ENCODE measurements at places on chromosomes 6 and 20.

GRCh38 chr6:116543149-116543548, 2.3 kb downstream of the TRAPPC3L start:
- no peak for DNase-seq

- DNase-seq = no peak
Observed at GRCh38 chr6:72683797-72684196, 61.9 kb downstream of the KCNQ5 start.

DNA sequence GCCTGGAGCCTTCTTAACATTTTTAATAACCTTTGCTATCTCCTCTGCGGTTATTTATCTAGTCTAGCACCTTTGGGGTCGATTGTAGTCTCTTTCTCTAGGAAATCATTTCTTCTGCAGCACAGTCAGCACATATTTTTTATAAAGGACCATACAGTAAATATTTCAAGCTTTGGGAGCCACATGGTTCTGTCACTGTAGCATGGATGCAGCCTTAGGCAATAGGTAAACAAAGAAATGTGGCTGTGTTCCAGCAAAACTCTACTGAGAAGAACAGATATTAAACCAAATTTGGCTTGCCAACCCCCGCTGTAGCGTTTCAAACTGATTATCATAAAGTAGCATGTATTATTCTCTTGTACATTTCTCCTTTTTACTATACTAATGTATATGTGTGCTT, 95.7 kb downstream of the SLC23A2 start:
- DNase-seq = no peak

DNA sequence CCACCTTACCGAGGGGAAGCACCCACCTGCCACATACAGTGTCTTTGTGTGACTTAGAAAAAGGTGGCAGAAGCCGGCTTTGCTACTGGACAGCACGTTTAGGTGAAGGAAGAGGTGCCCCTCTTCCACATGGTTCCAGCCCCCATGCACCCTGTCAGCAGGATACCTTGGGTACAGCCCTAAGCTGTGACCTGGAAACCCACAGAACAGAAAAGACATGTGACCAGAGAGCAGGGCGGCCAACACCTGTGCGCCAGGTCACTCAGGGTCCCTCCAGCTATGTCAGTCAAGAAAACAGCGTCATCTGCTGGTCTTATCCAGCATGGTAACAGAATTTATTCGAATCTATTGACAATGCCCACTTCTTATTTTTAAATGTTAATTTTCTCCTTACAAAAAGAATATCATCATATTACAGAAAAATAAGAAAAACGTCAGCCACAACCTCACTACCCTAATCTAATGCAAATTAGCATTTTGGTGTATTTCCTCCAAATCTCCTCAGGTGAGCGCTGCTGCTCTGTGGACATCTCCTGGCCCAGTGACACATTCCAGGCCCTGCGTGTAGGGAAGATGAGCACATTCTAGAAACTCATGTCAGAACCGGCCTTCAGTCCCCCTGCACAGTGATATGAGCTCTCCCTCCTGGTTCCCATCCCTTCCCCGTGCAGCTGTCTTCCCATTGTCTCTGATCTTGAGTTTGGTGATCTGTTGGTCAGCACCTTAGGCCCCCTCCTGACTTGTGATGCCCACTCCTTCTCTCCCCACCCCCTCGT, 37.2 kb downstream of the GTF2H5 start:
- DNase-seq = no peak

DNA sequence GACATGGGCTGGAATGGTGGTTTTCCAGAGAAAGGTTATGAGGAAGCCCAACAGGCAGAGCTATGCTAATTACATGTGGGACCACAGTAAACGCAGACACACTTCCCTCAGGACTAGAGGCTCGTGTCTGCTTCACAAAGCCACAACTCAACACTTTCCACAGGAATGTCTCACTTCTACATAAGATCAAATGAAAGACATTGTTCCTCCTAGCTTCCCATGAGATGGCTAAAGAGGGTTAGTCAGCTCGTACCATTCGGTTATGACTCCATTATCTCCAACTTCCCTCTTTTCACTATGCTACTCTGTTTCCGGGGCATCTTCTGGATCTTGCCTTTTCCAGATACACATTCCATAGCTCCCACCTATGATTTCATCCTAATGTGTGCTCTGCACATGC, 29.1 kb upstream of the ZC3H12D start:
- DNase-seq = no peak

- DNase-seq = no peak
Observed at GRCh38 chr6:66796987-66797386, 1090.0 kb upstream of the EYS start.

DNA sequence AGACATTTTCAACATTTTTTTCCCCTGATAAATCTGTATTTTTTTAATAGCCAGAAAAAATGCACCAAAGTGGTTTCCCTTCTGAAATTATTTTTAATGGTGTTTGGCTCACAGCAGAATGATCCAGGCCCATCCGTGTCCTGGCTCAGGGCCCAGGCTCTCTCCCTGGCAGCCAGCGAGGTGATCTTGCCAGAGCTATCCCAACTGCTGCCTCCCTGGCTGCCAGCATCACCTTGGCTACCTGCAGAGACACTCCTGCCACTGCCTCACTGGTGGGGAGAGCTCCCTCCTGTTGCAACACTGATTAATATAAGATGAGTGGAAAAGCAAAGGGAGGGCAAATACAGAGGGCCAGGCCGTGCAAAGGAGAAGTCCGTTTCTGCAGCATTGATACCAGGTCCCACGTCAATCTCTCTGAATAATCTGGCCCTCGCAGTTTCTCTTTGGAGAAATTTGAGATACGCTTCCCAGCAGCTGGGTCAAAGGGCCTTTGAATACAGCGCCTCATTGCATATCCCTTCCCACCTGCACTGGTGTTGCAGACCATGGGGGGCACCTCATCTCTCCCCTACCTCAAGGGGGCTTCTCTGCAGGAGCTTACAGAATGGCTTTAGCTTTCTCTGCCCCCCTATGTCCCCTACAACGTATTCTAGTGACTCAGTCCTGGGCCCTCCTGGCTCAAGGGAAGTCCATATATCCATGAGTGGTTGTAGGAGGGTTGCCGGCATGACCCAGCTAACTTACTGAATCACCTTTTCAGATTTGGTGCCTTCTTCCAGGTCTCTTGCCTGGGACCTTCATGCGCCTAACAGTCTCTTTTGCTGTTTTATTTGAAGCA, 12.8 kb upstream of the DSTN start:
- no peak for DNase-seq

DNA sequence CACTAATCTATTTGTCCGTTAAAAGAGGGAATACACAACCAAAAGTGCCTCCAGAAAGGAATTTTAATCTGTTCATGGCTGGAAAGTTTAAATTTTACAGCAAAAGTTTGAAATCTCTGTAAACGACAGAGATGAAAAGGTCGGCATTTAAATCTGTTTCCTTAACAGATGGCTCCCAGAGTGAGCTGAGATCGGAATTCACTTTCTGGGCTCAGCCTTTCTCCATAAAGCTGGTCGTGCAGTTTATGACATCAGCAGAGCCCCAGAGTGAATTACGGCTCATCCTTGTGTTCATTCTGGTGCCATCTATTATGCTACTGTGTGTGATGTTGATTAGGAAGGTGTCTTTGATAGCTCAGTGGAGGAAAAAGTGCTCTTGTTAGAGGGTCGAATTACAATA, 117.6 kb upstream of the ZFP64 start:
- no peak for DNase-seq

DNA sequence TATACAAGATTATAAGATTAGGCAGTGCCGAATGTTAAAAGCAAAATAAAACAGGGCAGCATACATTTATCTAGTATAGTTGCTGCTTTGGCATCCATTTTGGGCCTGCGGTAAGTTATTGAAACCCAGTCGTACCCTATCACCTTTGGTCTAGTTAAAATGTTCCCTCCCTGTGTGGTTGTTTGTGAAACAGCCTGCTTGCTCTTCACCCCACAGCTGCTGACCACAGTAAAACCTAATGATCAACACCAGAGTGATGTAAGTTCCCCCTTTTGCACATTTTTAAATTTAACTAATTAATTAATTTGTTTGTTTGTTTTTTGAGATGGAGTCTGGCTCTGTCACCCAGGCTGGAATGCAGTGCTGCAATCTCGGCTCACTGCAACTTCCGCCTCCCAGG, 50.3 kb upstream of the TXNDC5 start:
- DNase-seq = no peak

GRCh38 chr6:63440057-63440456, 120.3 kb upstream of the LGSN start:
- DNase-seq = no peak

GRCh38 chr20:34165018-34165619, 53.1 kb upstream of the EIF2S2 start:
- DNase-seq = no peak

DNA sequence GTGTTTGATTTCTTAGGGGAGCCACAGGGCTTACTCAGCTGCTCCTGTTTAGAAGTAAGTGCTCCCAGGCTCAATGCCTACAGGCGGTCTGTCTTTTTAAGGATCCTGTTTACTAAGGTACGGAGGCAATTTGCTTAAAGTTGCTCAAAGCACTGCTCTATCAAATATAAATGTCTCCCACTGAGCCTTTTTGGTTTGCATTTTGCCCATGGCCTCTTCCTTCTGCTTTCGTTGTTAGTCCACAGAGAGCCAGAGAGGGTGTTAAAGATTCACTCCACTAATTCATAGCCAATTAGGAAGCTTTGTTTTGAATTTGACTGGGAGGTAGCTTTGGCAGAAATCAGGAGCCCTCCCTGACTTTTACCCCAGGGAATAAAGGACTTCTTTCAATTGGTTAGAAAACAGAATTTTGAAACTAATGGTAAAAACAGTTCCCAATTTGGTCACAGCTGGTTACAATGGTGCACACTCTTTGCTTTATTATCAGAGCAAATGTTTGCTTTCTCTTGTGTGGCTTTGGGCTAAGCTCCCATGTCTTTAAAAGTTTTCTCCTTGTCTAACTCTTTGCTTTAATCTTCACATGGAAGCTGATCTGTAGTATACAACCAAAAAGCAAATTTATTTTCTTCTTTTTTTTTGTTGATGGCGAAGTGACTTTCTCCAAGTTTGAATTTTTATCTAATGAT, 126.2 kb downstream of the IMPG1 start:
- DNase-seq = no peak

DNA sequence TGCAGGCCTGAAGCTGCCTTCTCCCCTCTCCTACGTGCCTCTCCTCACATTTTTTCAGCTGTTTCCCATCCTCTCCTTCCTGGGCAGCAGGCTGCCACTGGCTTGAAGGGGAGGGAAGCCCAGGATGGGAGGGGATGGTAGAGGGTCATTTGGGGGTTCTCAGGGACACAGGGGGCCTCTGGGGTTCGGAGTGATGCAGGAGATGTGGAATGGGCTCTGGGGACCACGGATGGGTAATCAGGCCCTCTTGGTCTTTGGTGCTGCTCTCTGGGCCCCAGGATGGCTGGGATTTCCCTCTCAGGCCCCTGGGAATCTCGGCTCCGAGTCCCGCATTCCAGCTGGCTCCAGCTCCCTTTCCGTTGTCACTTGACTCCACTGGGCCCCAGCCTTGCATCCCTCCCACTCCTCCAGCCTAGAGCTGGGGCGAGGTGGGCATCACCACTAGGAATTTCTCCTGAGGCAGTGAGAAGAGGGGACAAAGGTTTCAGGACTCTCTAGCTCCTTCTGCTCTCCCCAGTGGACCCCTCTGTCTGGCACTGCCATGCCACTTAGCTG, 2.0 kb upstream of the DDR1 start:
- no peak for DNase-seq

DNA sequence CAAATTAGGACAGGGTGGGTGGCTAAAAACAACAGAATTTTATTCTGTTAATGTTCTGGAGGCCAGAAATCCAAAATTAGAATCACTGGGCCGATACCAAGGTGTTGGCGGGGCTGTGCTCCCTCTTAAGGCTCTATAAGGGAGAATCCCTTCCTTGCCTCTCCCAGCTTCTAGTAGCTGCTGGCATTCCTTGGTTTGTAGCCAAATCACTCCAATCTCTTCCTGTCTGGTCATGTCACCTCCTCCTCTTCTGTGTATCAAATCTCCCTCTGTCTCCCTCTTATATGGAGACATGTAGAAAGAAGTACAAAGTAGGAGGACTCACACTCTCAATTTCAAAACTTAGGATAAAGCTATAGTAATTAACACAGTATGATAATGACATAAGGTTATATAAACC, 102.9 kb upstream of the SIRPA start:
- DNase-seq = no peak

DNA sequence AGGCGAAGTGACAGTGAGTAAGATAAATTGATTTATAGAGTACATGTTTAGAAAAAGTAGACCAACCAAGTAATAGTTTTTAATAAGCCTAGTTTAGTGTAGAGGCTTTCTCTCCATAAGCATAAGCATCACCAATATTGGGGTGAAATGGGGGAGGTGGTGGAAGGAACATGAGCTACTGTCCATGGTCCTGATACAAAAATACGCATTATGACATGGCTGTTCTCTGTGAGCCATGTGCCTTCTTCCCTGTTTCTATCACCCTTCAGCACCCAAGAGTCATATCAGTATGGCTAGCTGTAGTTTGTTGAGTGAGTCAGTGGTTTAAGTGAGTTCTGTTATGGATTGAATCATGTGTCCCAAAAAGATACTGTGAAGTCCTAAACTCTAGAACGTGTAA, 150.8 kb downstream of the EDN1 start:
- no peak for DNase-seq

DNA sequence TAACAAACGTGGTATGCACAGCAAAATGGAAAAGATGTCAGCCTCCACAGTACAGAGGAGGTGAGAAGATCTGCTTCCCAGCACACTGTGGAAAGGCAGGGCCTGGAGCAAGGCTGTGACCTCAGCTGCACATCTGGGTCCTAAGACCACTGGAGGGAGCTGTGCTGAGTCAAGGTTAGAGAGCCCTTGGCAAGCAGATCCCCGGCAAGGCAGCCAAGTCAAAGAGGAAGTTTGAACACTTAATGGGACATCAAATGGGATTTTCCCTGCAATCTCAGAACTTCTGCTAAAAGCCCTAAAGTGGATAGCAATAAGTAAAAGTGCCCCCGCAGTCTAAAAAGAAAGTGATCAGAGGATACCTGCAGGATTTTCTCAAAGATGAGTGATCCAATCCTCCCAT, 39.5 kb downstream of the UNC5CL start:
- no peak for DNase-seq

DNA sequence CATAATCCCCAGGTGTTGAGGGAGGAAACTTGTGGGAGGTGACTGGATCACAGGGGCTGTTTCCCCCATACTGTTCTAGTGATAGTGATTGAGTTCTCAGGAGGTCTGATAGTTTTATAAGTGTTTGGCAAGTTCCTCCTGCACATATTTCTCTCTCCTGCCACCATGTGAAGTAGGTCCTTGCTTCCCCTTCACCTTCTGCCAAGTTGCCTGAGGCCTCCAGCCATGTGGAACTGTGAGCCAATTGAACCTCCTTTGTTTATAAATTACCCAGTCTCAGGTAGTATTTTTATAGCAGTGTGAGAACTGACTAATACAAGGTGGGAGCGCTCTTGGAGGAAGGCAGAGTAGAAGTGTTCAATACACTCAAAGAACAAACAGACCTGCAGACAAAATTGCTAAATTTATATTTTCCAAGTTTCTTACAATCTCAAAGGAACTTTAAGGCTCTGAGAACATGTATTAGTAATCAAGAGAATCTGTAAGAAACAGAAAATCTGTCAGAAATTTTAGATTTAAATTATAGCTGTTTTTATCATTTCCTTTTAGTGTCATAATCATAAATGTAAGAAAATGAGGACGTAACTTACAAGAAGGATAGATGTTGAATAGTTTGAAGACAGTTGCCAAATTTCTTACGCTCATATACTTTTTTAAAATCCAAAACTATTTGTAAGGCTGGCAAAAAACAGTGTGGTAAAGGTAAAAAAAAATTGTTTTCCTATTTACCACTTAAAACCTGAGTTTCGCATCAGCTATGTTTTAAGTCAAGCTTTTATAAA, 77.7 kb downstream of the ASCC3 start:
- no peak for DNase-seq

GRCh38 chr20:62956387-62957135, 4.1 kb downstream of the SLC17A9 start:
- DNase-seq = no peak

Data from central memory CD4-positive, alpha-beta T cell (primary cell).